ENCODE measurements at places on chromosomes 1 and 21.

GRCh38 chr1:100443811-100444571 is 91.7 kb downstream of the CDC14A start:
- DNase-seq = no peak

DNA sequence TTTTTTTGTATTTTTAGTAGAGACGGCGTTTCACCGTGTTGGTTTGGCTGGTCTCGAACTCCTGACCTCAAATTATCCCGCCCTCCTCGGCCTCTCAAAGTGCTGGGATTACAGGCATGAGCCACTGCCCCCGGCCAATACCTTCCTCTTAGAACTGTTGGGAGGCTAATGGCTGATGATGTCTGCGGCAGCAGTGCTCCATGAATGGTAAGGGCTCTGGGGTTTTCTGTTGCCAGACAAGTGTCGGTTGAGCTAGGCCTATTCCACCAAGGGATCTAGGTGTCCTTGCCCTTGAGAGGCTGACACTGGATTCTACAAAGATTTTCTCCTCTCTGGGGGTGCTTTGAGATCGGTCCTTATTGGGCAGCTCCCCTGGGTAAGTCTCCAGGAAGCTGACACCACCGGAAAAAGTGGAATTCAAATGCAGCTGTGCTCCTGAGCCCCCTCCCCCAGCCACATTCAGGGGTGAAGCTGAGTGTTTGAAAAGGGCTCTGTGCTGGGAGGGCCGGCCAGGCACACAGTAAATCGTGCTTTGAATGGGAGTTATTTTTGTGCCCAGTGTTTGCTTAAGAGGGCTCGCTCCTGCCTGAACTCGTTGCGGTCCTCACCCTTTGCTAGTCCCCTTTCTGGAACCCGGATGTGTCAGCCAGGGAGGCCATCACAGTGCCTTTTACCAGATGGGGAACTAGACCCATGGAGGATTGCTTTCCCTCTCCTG is 5.2 kb downstream of the SOX13 start:
- DNase-seq = no peak

DNA sequence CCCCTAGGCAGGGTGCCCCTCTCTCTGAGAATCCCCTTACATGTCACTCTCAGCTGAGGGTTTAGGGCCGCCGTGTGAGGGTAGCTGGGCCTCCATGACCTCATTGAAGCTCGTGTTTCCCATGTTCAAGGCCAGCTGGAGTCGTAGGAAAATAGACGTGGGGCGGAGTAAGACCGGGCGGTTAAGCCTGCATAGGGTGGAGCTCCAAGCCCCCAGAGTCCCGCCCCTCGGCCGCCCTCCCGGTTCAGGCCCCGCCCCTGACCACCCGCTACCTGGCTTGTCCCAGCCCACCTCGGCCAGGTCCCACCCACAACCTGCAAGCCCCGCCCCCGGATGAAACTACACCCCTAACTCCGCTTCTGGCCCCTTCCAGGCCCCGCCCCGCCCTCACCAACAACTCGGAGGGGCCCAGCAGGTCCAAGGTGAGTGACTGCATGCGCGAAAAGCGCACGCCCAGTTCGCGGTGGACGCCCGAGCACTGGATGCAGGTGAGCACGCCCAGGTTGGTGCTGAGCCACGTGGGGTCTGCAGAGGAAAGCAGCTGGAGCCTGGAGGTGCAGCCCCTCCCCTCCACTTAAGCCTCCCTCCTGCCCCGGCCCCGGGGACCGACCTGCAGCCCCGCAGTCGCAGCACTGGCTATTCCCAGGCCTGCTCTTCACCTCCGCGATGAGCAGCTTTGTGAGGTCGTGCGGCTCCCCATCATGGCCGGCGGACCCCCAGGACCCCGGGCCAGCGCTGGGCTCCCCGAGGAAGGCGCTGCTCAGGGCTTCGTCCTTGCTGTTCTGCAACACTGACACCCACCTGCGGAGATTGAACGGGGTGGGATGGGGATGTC is 12.2 kb upstream of the TCEA3 start:
- no peak for DNase-seq

DNA sequence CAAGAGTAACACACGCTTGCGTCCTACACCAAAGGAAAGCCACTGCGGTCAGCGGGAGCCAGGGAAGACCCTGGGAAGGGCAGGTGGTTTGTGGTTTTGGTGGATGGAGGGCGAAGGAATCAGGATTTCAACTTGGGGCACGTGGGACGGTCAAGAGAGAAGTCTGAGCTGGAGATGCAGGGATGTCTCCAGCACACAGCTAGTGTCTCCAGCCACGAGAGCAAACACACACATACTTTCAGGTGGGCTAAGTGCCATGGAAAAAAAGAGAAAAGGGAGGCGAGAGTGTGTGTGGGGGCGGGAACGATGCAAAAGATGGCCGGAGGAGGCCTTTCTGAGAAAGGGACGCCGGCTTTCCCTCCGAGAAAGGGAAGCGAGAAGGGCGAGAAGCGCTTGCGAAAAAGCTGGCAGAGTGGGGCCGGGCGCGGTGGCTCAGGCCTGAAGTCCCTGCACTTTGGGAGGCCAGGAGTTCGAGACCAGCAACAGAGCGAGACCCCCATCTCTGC is 1.4 kb upstream of the SRRM1 start:
- DNase-seq = no peak

DNA sequence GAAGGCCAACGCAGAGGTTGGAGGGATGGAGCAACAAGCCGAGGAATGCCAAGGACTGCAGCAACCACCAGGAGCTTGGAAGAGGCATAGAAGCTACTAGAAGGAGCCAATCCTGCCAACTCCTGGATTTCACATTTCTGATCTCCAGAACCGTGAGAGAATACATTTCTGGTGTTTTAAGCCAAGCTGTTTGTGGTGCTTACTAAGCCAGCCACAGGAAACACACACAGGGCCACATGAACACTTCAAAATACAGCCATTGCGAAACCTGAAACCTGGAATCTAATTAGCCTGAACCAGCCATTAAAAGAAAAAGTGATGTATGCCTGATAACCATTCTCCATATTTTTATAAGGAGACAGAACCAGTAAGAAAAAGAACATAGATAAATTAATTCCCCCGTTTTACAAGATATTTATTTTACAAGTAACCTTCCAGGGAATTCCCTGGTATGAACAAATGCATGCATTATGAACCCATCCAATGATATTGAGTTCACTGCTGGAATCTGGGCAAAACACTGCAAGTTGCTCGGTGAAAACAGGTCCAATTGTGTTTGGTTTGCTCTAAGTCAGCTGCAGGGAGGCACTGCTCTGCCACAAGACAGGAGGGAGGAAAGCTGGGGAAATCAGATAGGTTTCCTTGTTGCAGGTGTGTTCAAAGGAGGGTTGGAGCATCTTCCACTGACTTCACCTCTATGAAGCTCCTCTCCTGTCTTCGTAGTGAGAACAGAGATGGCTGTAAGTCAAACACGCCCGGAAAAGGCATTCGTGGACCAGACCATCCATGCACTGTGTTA is 70.2 kb downstream of the ETS2 start:
- DNase-seq = no peak

DNA sequence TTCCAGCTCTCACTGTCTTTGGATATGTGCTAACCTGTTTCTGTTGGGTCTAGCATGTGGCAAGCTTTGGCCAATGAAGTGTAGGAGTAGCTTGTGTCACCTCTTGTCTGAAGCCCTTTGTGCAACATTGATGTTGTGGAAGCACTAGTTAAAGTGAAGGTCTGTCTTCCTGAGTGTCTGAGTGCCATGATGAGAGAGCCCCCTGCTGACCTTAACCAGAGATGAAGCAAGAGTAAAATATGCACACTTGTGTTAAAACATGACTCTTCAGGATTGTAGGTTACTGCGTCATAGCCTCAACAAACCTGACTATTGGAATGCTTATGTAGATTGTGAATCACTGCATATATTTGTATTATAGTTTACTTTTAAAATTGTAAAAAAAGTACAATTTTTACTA is 103.7 kb downstream of the NCAM2 start:
- no peak for DNase-seq

- DNase-seq = no peak
Observed at GRCh38 chr1:53712276-53712675, 26.7 kb downstream of the GLIS1 start.

DNA sequence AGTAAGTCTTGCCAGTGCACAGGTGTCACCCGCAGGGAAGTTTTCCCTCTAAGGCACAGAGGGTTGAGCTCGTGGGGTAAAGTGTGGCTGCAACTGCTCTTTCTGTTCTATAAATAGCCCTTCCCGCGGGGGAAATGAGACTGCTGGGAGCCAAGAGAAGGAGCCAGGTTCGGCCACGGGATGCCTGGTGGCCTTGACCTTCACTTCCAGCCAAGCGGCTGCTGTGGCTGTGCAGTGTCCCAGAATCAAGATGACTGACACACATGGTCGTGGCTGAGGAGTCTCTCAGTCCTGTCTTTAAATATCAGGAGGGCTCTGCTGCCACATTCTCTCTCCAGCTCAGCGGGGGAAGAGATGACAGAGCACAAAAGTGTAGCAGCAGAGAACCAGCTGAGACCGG is 154.1 kb upstream of the VAMP3 start:
- DNase-seq = no peak

- DNase-seq = no peak
Observed at GRCh38 chr1:108717774-108718316, 5.1 kb downstream of the FNDC7 start.

DNA sequence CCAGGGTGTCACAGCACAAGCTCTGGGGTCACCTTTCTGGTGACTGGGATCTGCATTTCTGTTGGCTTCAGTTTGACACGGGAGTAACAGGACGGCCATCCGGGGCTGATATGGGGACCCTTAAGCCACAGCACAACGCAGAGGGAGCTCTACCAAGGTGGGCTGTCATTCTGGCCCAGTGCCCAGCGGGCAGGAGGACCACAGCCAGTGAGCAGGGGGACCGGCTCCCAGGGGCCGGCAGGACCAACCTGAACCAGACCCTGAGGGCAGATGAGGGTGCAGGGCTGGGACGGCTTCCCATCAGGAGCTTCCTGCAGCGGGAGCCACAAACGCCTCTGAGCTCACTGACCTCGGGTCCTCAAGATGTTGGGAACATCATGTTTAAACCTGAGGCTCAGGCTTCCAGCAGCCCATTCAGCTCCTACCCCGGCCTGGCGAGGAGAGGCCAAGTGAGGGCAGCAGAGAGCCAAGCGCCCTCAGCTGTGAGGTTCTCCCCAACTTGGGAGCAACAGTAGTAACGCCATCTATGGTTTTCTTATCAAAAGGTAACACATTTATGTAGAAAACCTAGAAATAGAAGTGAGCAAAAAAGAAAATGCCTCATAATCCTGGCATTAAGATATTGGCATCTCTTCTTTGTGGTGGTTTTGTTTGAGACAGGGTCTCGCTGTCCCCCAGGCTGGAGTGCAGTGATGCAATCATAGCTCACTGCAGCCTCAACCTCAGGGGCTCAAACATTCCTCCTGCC is 26.8 kb downstream of the TMEM201 start:
- DNase-seq = no peak

GRCh38 chr1:116574581-116575291 is 3.9 kb upstream of the CD58 start:
- no peak for DNase-seq
